ENCODE measurements at places on chromosomes 7 and 10.

GRCh38 chr7:44580945-44581878 is 819 bp downstream of the TMED4 start:
- no peak for DNase-seq

- DNase-seq: no peak
These were observed 134.3 kb upstream of the PDE1C start for GRCh38 chr7:32204361-32205018.

DNA sequence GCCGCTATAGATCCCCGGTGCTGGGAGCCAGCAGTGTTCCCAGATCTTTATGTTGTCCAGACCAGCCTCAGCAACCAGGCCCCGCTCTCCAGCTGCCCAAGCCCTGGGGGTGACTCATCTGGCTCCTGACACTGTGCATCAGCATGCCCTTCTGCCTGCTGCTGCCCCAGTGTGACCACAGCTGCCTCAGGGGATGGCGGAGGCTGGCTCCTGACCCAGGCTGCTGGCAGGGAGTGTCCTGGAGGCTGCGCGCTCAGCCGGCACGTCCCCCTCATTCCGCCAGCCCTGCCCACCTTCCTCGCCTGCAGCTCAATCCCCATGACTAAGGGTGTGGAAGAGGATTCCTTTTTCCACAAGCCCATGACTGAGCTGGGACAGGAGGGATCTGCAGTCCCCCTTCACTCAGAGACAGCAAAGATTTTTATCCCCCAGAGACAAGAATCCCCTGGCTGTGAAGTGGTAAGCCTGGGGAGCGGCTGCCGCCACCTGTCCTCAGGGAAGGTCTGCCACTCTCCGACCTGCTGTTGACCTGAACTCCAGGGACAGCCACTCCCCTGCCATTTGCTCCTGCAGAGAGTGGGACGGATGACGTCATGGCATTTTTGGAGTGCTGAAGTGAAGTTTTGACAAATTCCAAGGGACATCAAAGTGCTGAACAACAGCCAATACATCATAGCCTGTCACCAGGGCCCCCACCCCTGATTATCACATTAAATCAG is 182.8 kb upstream of the BMPER start:
- DNase-seq: no peak

- DNase-seq: no peak
These were observed 51.3 kb downstream of the PWWP2B start for GRCh38 chr10:132448248-132448731.

GRCh38 chr7:129502708-129503685 is 666 bp downstream of the SMKR1 start:
- DNase-seq: no peak

DNA sequence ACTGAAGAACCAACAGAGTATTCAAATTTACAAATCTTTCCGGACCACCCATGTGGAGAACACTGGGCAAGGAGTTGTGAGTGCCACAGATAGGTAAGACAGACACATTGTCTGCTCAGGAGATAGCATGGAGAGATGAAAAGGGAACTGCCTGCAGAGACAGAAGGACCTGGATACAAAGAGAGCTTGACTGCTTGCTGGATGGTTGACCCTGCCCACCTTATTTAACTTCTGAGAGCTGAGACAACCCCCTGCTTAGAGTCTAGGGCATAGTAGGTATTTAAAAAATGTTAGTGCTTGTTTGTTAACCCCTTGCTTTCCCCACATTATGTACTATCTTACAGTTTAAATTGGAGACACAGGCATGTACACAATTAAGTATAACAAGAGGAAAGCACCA is 314.1 kb downstream of the THSD7A start:
- no peak for DNase-seq

GRCh38 chr10:10418387-10418786 is 599.3 kb upstream of the CELF2 start:
- DNase-seq: no peak

GRCh38 chr10:132690401-132690800 is 95.5 kb downstream of the NKX6-2 start:
- no peak for DNase-seq

DNA sequence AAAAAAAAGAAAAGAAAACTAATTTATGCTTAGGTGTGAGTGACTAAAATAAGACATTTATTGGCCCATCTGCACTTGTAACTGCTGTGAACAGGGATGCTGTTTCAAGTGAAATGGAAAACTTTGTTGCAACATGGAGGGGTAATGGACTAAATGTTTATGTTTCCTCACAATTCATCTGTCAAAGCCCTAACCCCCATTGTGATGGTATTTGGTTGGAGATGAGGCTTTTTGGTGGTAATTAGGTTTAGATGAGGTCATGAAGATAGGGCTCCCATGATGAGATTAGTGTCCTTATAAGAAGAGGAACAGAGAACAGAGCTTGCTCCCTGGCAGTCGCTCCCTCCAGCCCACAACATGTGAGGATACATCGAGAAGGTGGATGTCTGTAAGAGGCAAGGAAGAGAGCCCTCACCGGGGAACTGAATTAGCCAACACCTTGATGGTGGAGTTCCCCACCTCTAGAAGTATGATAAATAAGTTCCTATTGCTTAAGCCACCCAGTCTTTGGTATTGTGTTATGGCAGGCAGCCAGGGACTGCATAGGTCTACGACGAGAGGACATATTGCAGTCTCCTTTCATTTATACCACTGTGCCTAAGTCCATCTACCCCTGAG is 28.6 kb upstream of the VCL start:
- DNase-seq: no peak

GRCh38 chr7:30241767-30242166 is 42.6 kb upstream of the ZNRF2 start:
- DNase-seq: no peak

DNA sequence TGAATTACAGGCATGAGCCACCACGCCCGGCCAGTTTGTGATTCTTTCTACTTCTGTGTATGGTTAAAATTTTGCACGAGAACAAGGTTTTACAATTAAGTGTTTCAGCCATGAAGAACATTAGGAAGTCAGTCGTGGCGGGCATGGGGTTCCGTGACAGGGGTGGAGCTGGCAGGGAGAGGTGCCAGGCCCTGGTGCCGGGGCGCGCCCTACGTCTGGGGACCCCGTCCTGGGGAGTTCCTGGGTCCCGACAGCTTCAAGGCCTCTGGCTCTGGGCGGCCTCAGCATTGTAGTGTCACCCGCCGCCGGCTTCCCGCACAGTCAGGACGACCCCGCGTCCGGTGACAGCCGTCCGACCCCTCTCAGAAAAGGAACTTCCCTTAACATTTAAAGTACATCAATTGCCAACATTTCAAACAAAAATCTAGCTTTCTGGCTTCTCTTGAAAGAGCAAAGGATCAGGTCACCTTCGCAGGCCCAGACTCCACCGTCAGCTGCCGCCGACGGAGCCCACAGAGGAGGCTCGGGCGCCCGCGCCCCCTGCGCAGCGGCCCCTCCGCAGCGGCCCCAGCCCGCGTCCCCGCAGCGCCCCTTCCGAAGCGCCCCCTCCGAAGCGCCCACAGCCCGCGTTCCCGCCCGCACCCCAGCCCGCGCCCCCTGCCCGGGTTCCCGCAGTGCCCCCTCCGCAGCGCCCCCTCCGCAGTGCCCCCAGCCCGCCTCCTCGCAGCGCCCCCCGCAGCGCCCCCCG is 23.2 kb upstream of the MKI67 start:
- DNase-seq: no peak

DNA sequence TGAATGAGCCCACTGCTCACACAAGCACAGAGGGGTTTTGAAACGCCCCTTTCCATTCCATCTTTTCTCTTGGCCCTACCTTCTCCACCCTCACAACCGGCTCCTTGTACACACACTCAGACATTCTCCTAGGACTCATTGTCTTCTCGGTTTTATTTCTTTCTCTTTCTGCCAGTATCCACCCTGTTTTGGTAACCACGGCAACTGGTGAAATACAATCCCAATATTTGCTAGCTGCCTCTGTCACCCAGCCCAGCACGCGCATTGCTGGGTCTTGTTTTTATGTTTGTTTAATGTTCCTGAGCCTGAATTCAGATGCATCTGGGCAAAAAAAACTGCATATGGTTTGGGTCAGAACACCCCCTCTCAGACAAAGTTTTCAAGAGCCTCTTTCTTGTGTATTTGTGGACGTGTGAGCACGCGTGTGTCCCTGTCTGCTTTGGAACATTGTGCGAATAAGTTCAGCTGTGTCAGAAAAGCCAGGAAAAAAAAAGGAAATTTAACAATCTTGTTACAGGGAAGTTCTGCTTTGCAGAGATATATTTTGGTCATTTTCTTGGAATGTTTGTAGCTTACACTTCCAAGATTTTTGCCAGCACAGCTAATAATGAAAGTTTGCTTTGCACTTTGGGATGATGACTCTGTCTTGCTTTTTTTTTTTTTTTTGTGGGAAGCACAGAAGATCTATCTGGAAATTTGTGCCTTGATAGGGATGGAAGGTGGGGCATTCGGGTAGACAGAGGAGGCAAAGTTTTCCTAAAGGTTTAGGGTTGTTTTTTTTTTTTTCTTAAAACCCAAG is 225.9 kb downstream of the TRIL start:
- no peak for DNase-seq
